MCF 10A (cell line): ENCODE measurements at places on chromosomes 5 and 9. TPM values are rescaled to one million over a fixed set of nuclear protein-coding genes. Genes with fewer than 3 reads are reported as not detected.

DNA sequence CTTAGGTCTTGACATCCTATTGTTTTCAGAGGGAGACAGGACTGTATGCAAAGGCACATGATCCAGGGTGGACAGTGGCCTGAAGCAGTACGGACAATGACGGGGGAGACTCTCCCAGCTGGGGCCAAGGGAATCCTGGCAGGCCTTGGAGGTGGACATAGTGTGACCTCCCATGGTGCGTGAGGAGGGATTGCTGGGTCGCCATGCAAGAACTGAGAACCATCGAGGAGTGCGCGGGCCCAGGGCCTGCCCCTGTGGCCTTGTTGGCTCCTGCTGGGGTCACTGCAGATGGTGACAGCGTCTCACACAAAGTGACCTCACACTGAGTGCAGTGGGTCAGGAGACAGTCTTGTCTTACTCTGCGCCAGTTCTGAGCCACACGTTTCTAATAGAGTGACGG is 192.4 kb downstream of the GADD45G start:
- no peak overlapping the region for H3K27ac ChIP-seq
- no peak for DNase-seq
- H3K4me3 ChIP-seq, result no peak overlapping the region
- H3K4me1 ChIP-seq, result peaks cover 2% of the 10 kb centered on the region

FIBCD1 gene
- 1.6 and 2.8 TPM in 2 replicates for total RNA-seq

WHRN gene
- 9.4 and 12.8 TPM in 2 replicates for total RNA-seq

PCDHGC4 gene
- 0.40 and 1.7 TPM in 2 replicates for total RNA-seq

DNA sequence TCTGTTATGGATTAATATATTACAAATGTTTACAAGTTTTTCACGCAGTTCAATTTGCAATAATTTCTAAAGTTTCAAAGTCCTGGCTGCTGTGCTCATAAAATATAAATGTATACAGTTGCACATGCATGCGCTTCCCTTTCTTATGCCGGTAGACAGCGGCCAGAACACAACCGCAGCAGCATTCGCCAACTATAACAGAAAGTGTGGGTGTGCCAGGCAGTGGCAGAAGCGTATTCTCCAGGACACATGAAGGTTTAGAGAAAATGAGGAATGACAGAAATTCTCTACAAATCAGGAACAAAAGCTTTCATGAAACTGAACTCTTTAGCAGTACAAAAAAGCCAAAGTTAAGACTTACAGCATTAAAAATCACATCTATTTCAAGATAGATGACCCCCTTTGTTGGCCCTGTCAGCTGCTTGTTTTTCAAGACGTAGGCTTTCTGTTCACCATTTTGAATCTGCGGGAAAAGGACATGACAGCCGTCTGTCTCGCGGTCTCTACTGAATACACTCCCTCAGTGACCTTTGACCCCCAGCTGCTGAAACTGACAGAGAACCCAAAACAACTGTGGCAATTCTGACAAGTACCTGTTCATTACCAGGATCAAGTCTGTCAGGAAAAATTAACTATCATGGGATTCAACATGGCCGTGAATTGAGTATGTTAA is 252.2 kb downstream of the SLF1 start:
- DNase-seq, result no peak
- H3K27me3 ChIP-seq, result no peaks in the 10 kb centered on the region
- no peak overlapping the region for H3K27ac ChIP-seq
- no peak overlapping the region for H3K4me3 ChIP-seq

GRCh38 chr9:92297611-92298010 is 4.1 kb upstream of the IARS1 start:
- no peak for DNase-seq
- no peak overlapping the region for H3K27ac ChIP-seq
- no peaks in the 10 kb centered on the region for H3K27me3 ChIP-seq
- H3K4me3 ChIP-seq, result no peak overlapping the region
- H3K36me3 ChIP-seq, result peaks cover 80% of the 10 kb centered on the region
- peaks cover 12% of the 10 kb centered on the region for H3K4me1 ChIP-seq

PCDHB13 gene
- 3.5 and 4.7 TPM in 2 replicates for total RNA-seq

IL7R gene
- total RNA-seq, result 0.26 and 0.44 TPM in 2 replicates

- no peak overlapping the region for H3K4me3 ChIP-seq
- DNase-seq, result peak; percentile 73
- no peak overlapping the region for H3K27ac ChIP-seq
- no peaks in the 10 kb centered on the region for H3K27me3 ChIP-seq
- H3K4me1 ChIP-seq, result peaks cover 26% of the 10 kb centered on the region
Observed at GRCh38 chr9:114804505-114804904, 1.3 kb downstream of the TNFSF15 start.

- no peaks in the 10 kb centered on the region for H3K27me3 ChIP-seq
- H3K4me3 ChIP-seq, result no peak overlapping the region
- H3K27ac ChIP-seq, result no peak overlapping the region
Observed at GRCh38 chr5:63822614-63823013, 139.6 kb downstream of the HTR1A start.

- no peak overlapping the region for H3K4me3 ChIP-seq
- H3K36me3 ChIP-seq, result no peaks in the 10 kb centered on the region
- no peak for DNase-seq
- H3K27ac ChIP-seq, result no peak overlapping the region
- H3K27me3 ChIP-seq, result no peaks in the 10 kb centered on the region
- peaks cover 14% of the 10 kb centered on the region for H3K4me1 ChIP-seq
Observed at GRCh38 chr5:142432369-142432863, 107.6 kb upstream of the SPRY4 start.

GRCh38 chr5:151471276-151471675 is 23.9 kb downstream of the SLC36A1 start:
- H3K4me1 ChIP-seq, result no peaks in the 10 kb centered on the region
- peaks cover 14% of the 10 kb centered on the region for H3K36me3 ChIP-seq
- no peak overlapping the region for H3K4me3 ChIP-seq
- no peaks in the 10 kb centered on the region for H3K27me3 ChIP-seq
- no peak for DNase-seq
- no peak overlapping the region for H3K27ac ChIP-seq

OR1Q1 gene
- total RNA-seq, result not detected in 2 replicates

DNA sequence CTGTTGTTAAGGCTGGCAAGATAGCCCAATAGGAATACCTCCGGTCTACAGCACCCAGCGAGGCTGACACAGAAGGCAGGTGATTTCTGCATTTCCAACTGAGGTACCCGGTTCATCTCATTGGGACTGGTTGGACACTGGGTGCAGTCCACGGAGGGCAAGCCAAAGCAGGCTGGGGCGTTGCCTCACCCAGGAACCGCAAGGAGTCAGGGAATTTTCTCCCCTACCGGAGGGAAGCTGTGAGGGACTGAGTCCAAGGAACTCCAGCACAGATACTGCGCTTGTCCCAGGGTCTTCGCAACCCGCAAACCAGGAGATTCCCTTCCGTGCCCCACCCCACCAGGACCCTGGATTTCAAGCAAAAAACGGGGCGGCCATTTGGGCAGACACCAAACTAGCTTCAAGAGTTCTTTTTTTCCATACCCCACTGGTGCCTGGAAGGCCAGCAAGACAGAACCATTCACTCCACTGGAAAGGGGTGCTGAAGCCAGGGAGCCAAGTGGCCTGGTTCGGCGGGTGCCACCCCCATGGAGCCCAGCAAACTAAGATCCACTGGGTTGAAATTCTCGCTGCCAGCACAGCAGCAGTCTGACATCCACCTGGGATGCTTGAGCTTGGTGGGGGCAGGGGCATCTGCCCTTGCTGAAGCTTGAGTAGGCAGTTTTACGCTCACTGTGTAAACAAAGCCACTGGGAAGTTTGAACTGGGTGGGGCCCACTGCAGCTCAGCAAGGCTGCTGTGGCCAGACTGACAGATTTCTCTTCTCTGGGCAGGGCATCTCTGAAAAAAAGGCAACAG is 647.2 kb downstream of the BNC2 start:
- no peak overlapping the region for H3K27ac ChIP-seq
- H3K36me3 ChIP-seq, result no peaks in the 10 kb centered on the region
- H3K4me3 ChIP-seq, result no peak overlapping the region

- H3K36me3 ChIP-seq, result no peaks in the 10 kb centered on the region
- DNase-seq, result no peak
- H3K4me1 ChIP-seq, result no peaks in the 10 kb centered on the region
- peaks cover 70% of the 10 kb centered on the region for H3K27me3 ChIP-seq
- no peak overlapping the region for H3K27ac ChIP-seq
- H3K4me3 ChIP-seq, result no peak overlapping the region
Observed at GRCh38 chr9:99660191-99660636, 161.5 kb upstream of the NR4A3 start.

GRCh38 chr9:6414247-6414641 is 1.2 kb downstream of the UHRF2 start:
- peaks cover 5% of the 10 kb centered on the region for H3K36me3 ChIP-seq
- H3K27me3 ChIP-seq, result no peaks in the 10 kb centered on the region
- peaks cover 29% of the 10 kb centered on the region for H3K4me1 ChIP-seq

DNA sequence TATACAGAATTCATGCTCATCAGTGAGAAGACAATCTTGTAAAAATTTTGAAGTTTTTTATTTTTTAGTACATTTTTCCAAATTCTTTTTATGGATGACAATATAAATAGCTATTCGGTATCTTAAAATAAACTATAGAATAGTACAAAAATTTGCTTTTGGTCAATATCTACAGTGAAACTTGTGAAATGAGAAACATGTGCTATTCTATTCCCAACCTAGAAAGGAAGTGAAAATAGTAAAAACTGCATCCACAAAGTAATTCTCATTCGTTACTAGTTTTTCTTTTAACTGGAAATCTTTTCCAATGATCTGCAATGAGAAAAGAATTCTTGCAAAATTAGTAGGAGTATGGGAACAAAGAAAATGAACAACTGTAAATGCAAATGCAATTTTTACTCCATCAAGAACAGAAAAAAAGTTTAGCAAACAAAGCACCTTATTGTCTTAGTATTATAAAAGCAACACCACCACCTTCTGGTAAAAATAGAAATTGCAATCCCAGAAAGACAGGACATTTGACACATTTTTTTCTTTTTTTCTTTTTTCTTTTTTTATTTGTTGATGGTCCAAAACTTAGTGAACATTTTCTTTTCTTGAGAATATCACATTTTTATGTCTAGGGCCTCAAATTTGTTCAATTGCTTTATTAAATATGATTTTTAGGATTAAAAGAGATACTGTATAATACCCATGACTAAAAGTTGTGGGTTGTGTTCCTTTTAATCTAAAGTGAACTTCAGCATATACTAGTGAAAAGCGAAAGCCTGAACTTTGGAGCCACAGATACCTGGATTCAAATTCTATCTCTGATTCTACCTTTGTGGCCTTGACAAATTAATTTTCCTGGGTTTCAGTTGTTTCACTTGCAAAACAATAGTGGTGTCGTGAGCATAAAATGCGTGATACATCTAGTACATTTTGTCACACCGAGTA is 72.3 kb downstream of the SLCO4C1 start:
- no peaks in the 10 kb centered on the region for H3K4me1 ChIP-seq
- H3K27ac ChIP-seq, result no peak overlapping the region
- H3K27me3 ChIP-seq, result peaks cover 22% of the 10 kb centered on the region
- H3K4me3 ChIP-seq, result no peak overlapping the region

DNA sequence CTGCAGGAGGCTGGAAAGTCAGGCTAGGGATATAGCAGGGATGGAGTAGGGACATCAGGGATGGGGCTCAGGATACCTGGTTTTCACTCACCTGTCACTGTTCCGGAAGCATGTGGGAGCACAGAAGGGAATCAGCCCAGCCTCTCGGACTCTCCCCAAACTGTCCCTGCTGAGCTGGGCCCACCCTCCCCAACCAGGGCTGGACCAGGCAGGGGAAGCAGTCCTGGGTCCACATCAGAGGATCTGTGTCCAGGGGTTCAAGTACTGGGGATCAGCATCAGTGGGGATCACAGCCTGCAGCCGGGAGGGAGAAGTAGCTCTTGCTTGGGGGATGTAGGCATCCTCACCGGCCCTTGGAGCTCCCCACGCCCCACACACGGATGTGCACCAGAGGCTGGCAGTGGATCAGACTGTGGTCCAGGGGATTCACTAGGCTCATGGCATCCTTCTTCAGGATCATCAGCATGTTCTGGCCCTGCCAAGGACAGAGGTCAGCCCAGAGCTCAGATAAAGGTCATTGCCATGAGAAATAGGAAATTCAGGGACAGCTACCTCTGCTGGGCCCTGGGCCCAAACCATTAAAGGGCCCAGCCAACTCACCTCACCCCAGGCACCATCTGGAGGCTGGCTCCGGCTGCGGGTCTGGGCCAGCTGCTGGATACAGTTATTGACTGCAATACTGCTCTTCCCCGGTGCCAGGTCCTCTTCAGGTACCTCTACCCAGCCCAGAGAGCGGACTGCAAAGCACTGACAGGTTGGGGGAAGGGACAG is 2.5 kb downstream of the APBB3 start:
- peaks cover 17% of the 10 kb centered on the region for H3K36me3 ChIP-seq
- peaks cover 23% of the 10 kb centered on the region for H3K4me1 ChIP-seq
- H3K27me3 ChIP-seq, result no peaks in the 10 kb centered on the region
- H3K27ac ChIP-seq, result no peak overlapping the region

DNA sequence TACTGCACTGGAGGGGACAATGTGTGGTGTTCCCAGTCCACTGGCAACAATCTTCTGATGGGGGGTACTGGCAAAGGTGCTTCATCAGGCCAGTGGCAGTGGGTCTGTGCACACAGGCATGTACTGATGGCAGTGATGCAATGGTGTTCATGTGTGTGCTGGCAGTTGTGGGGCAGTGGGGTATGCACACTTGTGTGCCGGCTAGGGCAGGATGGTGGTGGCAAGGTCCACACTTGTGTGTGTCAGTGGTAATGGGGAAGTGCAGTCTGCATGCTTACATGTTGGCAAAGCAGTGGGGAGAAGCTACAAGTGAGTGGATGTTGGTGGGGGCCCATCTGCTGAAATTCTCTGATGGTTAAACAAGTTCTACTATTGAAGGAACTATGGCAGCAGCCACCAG is 504.6 kb upstream of the ZNF462 start:
- no peak overlapping the region for H3K4me3 ChIP-seq
- no peak overlapping the region for H3K27ac ChIP-seq
- no peak for DNase-seq
- no peaks in the 10 kb centered on the region for H3K36me3 ChIP-seq
- H3K4me1 ChIP-seq, result no peaks in the 10 kb centered on the region

DNA sequence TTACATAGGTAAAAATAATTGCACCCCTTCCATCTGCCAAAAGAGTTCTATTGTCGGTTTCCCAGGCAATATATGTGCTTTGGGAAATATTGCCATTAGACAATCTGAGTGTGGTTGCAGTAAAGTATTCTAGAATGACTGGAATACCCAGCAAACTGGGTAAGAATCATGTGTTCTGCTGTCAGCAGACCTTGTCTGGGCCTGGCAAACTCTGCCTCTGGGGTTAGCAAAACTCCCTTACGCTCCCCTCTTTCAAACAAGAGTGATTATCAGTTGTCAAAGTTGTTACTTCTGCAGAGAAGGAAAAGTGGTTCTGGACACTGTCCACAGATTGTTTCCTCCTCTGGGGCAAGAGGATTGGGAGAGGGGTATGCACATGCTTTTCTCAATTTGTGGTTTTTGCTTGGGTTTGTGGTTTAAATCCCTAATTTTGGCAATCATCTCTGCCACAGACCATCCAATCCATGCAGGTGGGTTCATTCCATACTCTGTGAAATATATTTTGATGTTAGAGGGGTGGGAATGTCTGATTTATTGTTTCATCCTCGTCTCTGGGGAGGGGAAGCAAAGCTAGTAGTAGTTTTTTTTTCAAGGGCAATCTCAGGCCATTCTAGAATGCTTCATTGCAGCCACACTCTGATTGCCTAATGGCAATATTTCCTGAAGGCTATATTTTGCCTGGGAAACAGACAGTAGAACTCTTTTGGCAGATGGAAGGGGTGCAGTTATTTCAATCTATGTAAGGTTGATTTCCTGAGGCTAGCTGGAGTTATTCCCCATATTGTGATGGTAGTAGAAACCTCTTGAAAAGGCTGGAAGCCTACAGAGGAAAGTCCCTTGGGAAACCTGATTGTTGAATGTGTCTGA is 24.0 kb upstream of the TNFSF15 start:
- DNase-seq, result no peak
- H3K27me3 ChIP-seq, result no peaks in the 10 kb centered on the region
- H3K4me3 ChIP-seq, result no peak overlapping the region
- no peaks in the 10 kb centered on the region for H3K4me1 ChIP-seq

SLC36A3 gene
- not detected in 2 replicates for total RNA-seq

TXNDC8 gene
- not detected in 2 replicates for total RNA-seq
